ENCODE measurements at places on chromosomes 3 and 15. TPM values are rescaled to one million over a fixed set of nuclear protein-coding genes. Genes with fewer than 3 reads are reported as not detected.

RAB43 gene
- total RNA-seq, result 15.6 TPM

MED12L gene
- total RNA-seq, result 0.57 TPM

CEP19 gene
- total RNA-seq, result 2.1 TPM

RPL14 gene
- 613 TPM for total RNA-seq

CLDN1 gene
- 0.27 TPM for total RNA-seq

CRYGS gene
- 1.7 TPM for total RNA-seq

ADGRG7 gene
- total RNA-seq, result not detected

TRAIP gene
- total RNA-seq, result 4.8 TPM

RBP2 gene
- total RNA-seq, result not detected

ABI3BP gene
- 36.0 TPM for total RNA-seq

GPR171 gene
- total RNA-seq, result not detected

AQP9 gene
- 0.07 TPM for total RNA-seq

GATA2 gene
- total RNA-seq, result 38.3 TPM

LIPH gene
- 0.07 TPM for total RNA-seq

PLSCR2 gene
- not detected for total RNA-seq

CLRN1 gene
- total RNA-seq, result not detected

MITF gene
- 4.0 TPM for total RNA-seq

CCR9 gene
- not detected for total RNA-seq

All from thoracic aorta endothelial cell (primary cell).